ENCODE measurements at places on chromosomes 5 and 9. TPM values are rescaled to one million over a fixed set of nuclear protein-coding genes. Genes with fewer than 3 reads are reported as not detected.
A peak's percentile ranks its signal among the peaks of the same experiment; 100 is the strongest.

DNA sequence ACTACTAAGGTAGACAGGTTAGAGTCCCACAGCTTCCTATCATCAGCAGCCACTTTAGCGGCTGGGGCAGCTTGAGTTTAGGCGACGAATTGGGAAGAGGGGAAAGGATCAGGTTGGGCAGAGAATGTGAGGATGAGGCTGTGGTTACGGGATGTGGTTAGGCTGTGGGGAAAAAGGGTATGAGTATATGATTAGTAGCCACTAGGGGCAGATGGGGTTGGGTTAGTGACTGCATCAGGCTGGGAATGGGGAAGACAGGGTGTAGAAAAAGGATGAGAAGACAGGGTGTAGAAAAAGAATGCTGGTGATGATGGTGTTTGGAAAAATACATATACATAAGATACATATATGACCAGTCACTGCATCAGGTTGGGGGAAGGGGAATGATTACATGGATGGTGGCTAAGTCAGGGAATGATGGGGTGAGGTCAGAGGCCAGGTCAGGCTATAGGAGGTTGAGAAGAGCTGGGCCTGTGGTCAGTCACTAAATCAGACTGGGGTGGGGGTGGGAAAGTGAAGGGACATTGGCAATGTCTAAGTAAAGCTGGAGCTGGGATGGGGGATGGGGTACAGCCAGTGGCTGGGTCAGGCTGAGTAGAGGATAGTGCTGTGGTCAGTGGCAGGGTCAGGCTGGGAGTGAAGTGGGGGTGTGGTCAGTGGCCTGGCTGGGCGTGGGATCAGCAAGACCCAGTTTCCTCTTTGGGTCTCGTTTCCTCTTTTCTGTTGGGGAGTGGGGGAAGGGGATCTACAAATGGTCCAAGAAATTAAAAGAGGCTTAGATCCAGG, 2.1 kb downstream of the TLN1 start:
- DNase-seq, result no peak

PRELID2 gene
- total RNA-seq, result not detected

DNA sequence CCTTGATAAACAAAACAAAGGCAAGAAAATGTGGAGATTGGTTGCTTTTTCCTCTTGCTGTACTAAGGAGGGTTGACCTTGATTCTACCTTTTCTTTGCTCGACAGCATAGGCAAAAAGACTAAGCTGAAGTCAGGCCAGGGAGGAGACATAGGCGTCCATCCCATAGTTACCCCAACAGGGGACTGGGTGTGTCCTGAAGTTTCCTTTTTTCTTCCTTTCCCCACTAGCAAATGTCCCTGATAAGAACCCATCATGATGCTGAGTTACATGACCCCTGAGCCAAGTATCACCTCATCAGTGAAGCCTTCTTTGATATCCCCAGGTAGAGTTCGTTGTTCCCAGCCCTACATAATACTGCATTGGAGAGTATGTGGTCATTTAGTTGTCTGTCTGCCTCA, 9.9 kb upstream of the SHROOM1 start:
- no peak for DNase-seq

DNA sequence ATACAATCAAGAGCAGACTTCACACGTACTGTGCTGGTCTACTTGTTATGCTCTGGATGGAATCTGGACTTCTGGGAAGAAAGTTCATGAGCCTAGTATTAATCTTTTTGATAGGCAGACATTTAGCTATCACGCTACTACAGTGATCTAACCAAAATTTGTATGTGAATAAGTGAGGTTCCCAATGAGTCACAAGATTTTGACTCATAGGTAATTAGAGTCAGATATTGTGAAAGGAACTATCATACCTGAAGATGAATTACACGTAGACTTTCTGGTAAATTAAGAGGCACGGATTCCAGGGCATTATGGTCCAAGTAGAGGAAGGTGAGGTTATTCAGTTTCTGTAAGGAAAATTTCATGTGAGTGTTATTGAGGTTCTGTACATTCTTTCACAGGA, 18.4 kb downstream of the OGN start:
- DNase-seq, result no peak

PCDHB14 gene
- not detected for total RNA-seq

ENTPD8 gene
- not detected for total RNA-seq

- DNase-seq, result peak; percentile 64
These were observed at the start of gene RGS14 for GRCh38 chr5:177357459-177358351. Gene RGS14, plus strand, starts transcription at chr5:177357924. Its CDS starts 101 bp downstream, at chr5:177358025.
